ENCODE measurements at places on chromosomes 4 and X. TPM values are rescaled to one million over a fixed set of nuclear protein-coding genes. Genes with fewer than 3 reads are reported as not detected.

The VAMP7 gene
- total RNA-seq: 31.9 TPM

The P2RY4 gene
- total RNA-seq: under 0.01 TPM

The P2RY8 gene
- not detected for total RNA-seq

The SLC25A53 gene
- total RNA-seq: 13.5 TPM

The ANOS1 gene
- total RNA-seq: 11.7 TPM

The GLOD5 gene
- not detected for total RNA-seq

The FAM53A gene
- 0.23 TPM for total RNA-seq

The ABCD1 gene
- total RNA-seq: 8.4 TPM
